Left lung (tissue), 14 donors: ENCODE measurements at places on chromosomes 11 and 22.

DNA sequence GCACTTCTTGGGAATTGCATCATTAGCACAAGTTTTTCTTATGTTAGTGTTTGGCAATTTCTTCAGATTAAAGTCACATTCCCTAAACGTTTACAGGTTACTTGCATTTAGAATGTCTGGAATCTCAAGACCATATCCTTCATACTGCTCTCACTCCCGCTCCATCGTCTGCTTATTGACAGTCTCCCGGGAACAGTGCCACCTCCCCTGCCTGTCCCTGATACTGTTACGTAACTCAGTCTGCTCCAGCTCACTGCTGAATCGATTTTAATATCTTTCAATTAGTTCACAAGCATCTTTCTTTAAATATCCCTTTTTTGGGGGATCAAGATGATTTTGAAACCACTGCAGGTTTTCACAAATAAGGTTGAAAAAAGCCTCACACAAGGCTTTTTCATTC is 48.2 kb downstream of the GLYATL2 start:
- H3K27me3 ChIP-seq, result no peaks in the 10 kb centered on the region
- no peaks in the 10 kb centered on the region for H3K4me1 ChIP-seq
- no peaks in the 10 kb centered on the region for H3K36me3 ChIP-seq
- no peak overlapping the region for H3K4me3 ChIP-seq

DNA sequence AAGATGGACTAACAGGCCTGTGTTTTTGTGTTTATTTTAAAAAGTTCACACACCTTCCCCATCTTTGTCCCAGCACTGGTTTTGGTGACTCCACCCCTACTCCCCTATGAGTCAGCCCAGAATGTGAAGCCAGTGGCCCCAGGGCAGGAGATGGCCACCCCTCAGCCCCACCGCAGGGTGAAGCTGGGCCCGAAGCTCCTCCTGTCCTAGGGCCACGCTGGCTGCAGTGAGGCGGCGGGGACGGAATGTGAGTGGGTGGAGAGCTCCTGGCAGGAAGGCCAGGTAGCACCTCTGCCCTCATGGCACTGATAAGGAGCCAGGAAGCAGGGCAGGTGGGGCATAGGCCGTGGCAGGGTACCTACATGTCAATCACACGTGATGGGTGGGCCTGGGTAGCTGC is 39.9 kb downstream of the SGSM3 start:
- DNase-seq, result no peak
- H3K4me3 ChIP-seq, result no peak overlapping the region
- H3K27me3 ChIP-seq, result no peaks in the 10 kb centered on the region
- no peak overlapping the region for H3K27ac ChIP-seq
- peaks cover 15% of the 10 kb centered on the region for H3K4me1 ChIP-seq
- H3K36me3 ChIP-seq, result no peaks in the 10 kb centered on the region

DNA sequence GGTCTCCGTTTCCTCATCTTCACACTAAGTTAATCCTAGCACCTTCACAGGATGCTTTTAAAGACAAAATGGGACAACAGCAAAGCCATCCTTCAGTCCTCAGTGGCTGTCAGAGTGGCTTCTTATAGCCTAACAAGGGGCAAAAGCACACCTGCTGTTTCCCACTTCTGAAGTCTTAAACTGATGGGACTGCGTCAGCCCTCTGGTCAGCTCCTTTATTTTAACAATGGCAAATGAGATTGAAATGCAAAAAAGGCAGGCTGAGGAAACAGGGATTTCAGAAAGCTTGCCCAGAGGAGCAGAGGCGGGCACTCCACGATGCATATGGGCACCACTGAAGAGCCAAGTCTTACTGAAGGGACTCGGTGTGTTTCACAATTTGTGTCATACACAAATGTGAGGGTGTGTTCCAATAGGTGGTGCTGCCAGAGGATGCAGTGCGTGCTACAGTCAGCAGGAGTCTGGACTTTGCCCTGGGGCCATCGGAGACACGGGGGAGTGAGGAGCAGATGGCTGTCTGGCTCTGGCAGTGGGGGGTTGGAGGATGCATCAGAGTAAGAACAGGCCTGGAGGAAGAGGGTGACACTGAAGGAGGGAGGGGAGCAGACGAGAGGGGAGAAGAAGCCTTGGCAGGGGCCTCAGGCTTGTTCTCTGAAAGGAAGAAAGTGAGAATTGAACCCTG is 47.3 kb downstream of the TENM4 start:
- DNase-seq, result no peak
- no peak overlapping the region for H3K27ac ChIP-seq
- no peaks in the 10 kb centered on the region for H3K36me3 ChIP-seq

DNA sequence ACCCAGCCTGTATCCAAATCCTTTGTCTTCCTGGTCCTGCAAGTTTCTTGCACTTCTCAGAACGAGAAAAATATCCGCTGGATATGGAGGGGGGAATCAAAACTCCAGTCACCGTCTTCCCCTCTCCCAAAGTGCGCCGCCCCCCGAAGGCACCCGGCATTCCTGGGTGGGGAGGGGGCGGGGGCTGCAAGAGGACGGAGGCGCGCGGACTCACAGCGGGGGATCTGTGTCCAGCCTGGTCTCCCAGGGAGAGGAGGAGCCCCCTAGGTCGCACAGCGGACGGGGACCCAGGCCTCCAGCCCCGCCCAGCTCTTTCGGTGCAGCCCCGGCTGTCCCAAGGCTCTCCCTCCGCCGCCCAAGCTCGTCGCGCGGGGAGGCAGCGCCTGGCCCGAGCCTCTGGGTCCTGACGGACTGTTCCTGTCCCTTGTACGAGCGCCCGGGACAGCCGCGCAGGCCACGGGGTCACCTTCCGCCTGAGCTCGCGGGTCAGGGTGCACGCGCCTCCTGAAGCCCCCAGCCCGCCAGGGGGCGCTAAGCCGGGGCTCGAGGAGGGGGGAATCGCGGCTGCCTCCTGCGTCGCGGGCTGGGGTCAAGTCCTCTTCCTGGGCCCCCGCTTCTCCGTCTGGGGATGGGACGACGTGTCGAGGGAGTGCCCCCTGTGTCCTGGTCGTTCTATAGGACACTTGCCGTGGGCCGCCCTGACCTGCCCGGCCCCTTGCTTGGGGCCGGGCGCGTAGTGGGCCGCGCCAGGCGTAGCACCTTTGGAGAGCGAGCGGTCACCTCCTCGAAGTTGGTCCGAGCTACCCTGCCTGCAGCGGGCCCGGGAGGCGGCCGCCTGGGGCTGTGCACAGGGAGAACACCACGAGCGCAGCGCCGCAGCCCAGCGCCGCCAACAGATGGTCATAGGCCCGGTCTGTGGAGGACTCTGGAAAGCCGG is 2.4 kb upstream of the WNT11 start:
- peaks cover 23% of the 10 kb centered on the region for H3K4me1 ChIP-seq
- H3K27me3 ChIP-seq, result peaks cover 29% of the 10 kb centered on the region
